ENCODE measurements at places on chromosomes 7 and 10.

GRCh38 chr10:49057231-49057880 is 58.0 kb downstream of the VSTM4 start:
- no peak for DNase-seq

DNA sequence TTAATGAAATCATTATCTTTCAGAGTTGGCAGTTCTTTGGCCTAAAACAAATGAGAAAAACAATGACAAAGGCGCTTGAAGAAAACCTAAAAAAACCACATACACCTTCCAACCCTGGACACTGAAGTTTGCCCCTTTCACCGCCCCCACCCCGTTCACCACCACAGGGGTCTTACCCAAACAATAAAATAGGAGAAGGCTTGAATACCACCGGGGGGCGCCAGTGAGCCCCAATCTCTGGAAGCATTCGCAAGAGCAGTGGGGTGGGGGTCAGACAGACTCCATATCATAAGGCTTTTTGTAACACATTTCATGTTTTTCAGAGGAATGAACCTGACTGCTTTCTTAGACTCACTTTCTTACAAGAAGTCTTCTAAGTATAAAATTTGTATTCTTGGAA is 163.6 kb downstream of the PIP4K2A start:
- peak; percentile 75 for DNase-seq

- DNase-seq, result no peak
These were observed 16.6 kb upstream of the EIF4H start for GRCh38 chr7:74157605-74158004.

GRCh38 chr10:123781324-123781900 is 110.2 kb downstream of the CPXM2 start:
- no peak for DNase-seq

DNA sequence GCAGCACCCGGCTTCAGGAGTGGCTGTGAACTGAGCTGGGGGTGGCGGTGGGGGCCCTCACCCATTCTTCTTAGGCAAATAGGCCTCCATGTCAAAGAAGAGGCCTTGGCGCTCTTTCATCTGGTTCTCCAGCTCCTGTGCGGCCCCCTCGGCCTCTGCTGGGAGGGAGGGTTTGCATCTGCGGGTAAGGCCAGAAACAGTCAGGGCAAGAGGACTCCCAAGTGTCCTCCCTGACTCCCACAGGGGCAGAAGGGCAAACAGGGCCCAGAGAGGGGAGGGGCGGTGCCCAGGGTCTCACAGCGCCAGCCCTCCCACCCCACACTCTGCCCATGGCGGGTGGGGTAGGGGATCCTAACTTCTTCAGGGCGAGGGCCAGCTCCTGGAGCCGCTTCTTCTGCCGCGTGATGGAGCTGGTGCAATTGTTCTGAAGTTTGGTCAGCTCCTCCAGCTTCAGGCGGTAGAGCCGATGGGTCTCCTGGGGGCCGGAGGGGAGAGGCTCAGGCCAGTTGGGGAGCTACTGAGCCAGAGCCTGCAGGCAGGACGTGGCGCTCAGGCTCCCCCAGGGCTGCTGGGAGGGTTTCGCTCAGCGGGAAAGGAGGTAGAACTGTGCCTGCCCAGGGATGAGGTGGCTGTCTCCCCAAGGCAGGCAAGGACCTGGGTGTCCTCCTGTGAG is 2.2 kb downstream of the TMEM120A start:
- no peak for DNase-seq

GRCh38 chr7:134660242-134660785 is 13.7 kb downstream of the BPGM start:
- no peak for DNase-seq

- no peak for DNase-seq
These were observed 563.8 kb downstream of the PTPRN2 start for GRCh38 chr7:158023681-158024350.

DNA sequence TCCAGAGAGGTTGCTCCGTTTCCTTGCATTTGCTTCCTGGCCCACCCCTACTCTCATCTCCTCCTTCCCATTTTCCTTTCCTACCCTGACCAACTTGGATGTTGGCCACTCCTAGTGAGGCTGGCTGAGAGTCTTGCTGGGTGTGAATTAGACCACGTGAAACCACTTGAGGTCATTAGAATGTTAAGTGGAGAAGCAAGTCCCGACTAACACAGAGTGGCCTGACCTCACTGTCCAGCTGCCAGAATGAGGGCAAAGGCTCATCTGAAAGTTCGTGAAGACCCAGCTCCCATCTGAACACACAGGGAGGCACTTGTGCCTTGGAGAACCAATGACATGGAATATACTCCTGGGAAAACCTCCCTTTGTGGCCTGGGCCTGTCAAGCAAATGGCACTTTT is 80.8 kb downstream of the WDR11 start:
- DNase-seq, result no peak

GRCh38 chr7:151187409-151188251 is 580 bp upstream of the ASB10 start:
- DNase-seq, result no peak

- DNase-seq, result no peak
These were observed 95.4 kb downstream of the ELMO1 start for GRCh38 chr7:37352974-37353948.

DNA sequence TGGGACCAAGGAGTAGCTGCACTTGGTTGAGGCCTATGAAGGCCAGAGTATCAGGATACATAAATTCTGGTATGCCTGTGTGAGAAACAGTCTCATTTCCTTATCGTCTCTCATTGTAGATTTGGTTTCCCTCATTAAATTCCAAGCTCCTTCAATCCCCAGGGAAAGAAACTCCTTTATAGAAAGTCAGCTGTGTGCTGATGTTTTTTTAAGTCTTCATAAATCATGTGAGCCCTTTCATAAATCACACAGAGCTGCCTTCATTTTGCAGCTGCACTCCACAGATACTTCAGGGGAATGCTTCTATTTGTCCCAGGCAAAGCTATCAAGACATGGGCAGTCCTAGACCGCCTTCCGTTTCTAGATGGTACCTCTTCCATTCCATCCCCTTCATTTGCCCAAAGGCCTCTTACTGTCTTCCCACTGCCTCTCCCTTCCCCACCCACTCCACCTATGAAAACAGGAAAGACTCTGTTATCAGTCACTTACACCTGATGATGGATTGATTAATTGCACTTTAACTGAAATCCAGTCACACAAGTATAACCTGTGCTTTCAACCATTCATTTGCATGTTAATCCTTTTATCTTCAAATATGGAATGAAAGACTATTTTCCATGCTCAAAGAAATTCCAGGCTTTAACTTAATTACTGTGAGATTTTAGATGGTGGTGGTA is 290.2 kb downstream of the C7orf25 start:
- DNase-seq, result no peak

DNA sequence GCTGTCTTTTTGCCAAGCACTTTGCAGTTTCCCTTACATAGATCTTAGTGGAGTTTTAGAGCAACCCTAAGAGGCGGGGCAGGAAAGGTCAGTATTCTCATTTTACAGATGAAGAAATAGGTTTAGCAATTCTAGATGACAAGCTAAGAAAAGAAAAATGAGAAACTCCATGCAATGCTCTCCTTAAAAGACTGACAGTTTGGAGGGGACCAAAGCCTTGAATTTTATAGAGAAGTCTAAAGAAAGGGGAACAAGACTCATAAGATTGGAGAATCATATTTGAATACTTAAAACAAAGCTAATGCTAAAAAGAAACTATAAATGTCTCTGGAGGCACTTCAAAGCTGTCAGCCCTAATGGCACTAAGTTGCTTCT is 19.6 kb downstream of the CEP55 start:
- DNase-seq, result no peak

DNA sequence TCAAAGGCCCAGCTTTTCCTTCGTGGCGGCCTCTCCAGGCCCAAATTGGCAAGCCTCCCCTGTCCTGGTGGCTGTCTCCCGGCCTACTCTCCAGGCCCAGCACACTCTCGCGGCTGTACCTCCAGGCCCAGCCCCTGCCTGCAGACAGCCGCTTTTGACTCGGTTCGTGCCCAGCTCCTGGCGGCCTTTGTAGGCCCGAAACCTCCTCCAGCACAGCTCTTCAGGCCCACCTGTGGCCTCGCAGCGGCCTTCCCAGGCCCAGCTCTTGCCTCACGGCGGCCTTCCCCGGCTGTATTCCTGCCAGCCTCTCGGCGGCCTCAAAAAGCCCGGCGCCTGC is 18.2 kb upstream of the TMEM248 start:
- no peak for DNase-seq

GRCh38 chr10:64346389-64346788 is 825.2 kb downstream of the REEP3 start:
- no peak for DNase-seq

GRCh38 chr10:123781956-123782500 is 109.6 kb downstream of the CPXM2 start:
- no peak for DNase-seq

GRCh38 chr7:47371733-47372368 is 210.1 kb downstream of the TNS3 start:
- no peak for DNase-seq

GRCh38 chr10:67385089-67385488 is 310.9 kb downstream of the CTNNA3 start:
- DNase-seq, result no peak

GRCh38 chr7:116230191-116231005 is 20.1 kb downstream of the TES start:
- DNase-seq, result no peak

- DNase-seq, result no peak
These were observed 3.0 kb downstream of the CHPF2 start for GRCh38 chr7:151235091-151235787.

GRCh38 chr7:14303536-14303935 is 314.1 kb upstream of the ETV1 start:
- no peak for DNase-seq

- peak; percentile 8 for DNase-seq
These were observed 89.1 kb upstream of the HABP2 start for GRCh38 chr10:113463777-113464176.

DNA sequence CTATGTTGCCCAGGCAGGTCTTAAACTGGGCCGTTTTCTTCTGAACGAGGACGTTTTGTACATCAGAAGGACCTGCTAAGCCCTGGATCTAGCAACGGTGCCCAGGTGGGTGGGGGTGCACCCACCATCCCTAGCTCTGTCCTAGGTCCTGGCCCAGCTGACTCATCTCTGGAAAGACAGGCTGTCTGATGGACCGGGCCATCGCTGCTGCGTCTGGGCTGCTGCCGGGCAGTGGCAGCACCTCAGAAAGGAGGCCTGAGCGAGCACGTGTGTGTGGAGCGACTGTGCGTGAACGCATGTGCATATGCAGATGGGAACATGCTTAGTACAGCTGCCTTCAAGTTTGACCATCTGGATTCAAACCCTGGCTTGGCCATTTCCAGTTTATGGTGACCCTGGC is 7.3 kb upstream of the ELFN1 start:
- no peak for DNase-seq

DNA sequence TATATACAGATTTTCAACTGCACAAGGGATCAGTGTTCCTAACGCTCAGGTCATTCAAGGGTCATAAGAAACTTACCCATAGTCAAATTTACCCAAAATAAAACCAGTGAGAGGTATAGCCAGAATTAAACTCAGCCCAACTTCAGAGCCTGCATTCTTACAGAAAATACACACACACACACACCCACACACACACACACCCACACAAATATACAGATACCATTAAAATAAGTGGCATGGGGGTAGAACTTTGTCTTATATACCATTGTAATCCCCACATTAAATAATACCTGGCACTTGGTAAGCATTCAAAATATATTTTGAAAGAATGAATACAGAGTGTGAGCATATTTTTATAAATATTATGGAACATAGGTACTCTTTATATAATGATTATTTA is 93.8 kb downstream of the CHCHD3 start:
- DNase-seq, result no peak

GRCh38 chr10:34907743-34908430 is 92.8 kb upstream of the PARD3 start:
- DNase-seq, result no peak
